ENCODE measurements at places on chromosomes 12 and 14.
A peak's percentile ranks its signal among the peaks of the same experiment; 100 is the strongest.

DNA sequence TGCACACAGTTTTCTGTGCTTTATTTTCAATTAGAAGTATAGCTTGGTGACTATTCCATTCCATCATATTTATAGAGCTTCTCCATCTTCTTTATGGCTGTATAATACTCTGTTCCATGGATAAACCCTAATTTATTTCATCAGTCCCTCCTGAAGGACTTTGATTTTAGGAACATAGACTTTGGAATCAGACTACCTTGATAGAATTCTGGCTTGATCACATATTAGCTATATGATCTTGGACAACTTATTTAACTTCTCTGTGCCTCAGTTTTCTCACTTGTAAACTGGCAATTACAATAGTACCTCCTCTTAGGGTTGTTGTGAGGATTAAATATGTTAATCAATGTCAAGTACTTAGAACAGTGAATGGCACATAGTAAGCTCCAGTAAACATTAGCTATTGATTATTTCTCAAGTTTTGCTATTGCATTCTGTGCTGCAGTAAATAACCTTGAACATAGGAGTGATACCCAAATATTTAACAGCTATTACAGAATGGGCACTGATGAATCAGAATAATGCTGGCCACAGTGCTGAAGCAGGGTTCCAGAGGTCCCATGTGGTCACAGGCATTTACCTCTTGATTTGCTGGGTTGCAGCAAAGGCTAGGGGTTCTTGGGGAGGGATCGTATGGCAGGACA lies 12.2 kb upstream of the NR1H4 start:
- DNase-seq: no peak

- DNase-seq: no peak
Observed at GRCh38 chr12:70463997-70464396, 97.9 kb downstream of the KCNMB4 start.

- DNase-seq: peak; percentile 60
Observed at GRCh38 chr14:60064491-60065072, 27.1 kb upstream of the PCNX4 start.

GRCh38 chr14:22476005-22476751 lies 112.8 kb downstream of the DAD1 start:
- no peak for DNase-seq

DNA sequence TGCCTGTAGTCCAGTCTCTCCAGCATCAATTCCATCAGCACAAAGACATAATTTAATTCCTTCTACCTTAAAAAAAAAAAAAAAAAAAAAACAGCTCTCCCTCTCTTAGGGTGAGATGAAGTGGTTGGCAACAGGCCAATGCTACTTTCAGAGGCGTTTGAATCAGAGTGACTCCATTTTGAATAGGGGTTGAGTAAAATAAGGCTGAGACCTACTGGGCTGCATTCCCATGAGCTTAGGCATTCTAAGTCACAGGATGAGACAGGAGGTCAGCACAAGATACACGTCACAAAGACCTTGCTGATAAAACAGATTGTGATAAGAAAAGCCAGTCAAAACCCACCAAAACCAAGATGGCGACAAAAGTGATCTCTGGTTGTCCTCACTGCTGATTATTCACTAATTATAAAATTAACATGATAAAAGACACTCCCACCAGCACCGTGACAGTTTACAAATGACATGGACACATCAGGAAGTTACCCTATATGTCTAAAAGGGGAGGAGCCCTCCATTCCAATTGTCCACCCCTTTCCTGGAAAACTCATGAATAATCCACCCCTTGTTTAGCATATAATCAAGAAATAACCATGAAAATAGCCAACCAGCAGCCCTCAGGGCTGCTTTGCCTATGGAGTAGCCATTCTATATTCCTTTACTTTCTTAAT lies 6.9 kb upstream of the TCL1B start:
- DNase-seq: no peak

DNA sequence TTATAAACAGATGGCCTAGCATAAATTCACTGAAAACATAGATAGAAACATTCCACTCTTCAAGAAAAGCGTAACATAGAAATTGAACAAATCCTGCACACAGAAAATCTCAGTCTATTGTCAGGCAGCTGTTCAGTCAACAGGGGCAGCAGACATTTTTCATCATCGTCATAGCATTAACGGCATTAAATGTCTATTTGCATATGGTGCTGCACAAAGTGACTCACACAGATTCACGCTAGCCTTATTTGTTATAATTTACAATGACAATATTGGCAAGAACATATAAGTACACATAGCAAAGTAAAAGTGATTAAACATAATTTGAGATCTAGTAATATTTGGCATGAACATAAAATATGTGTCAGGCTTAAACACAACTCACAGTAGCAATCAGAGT lies 95.7 kb downstream of the CEP128 start:
- DNase-seq: no peak

GRCh38 chr12:51171884-51172514 lies 936 bp downstream of the TFCP2 start:
- DNase-seq: peak; percentile 49

All from fibroblast of mammary gland (primary cell).